T-cell (primary cell): ENCODE measurements at places on chromosomes 5 and 9. TPM values are rescaled to one million over a fixed set of nuclear protein-coding genes. Genes with fewer than 3 reads are reported as not detected.

- DNase-seq: no peak
These were observed 351.2 kb downstream of the MLLT3 start for GRCh38 chr9:20271096-20271495.

GRCh38 chr9:34380034-34380510 lies 3.4 kb upstream of the MYORG start:
- no peak for DNase-seq

DNA sequence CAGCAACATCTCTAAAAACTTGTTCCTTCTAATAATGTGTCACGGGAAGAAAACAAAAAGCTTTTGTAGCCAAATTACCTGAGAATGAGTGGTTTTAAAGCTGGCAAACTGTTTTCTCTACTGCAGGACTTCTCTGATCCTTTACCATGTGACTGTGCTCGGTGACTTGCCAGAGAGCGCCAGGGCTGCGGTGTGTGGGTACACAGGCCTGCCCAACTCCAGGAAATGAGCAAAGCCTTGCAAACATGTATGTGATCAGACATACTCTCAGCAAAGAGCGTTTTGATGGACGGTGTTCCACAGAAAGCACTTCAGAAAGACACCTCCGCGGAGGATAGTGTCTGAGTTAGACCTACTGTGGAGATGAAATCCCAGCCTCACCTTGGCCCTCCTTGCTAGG lies 157.3 kb downstream of the SPOCK1 start:
- DNase-seq: no peak

Gene TRIP13
- 0.95 TPM for total RNA-seq

Gene MTRR
- 66.9 TPM for total RNA-seq

DNA sequence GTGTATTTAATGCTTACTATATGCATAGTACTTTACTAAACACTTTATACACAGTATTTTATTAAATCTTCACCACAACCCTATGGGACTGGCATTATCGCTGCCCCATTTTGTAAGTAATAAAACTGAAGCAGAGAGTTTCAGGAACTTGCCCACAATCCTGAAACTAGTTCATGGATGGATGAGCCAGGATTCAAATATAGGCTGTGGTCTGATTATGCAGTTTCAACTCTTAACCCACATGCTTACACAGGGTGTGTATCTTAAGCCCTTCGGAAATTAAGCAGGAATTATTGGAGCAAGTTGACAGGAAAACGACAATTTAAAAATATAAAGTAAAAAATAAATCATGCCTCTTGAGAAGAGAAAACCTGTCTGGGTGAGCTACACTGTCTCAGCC lies 109.0 kb downstream of the ATP10B start:
- no peak for DNase-seq

Gene TAL2
- not detected for total RNA-seq

Gene STPG3
- total RNA-seq: not detected
